Activated T-cell treated with anti-CD3 and anti-CD28 coated beads for 1 hour (primary cell): ENCODE measurements at places on chromosomes 5 and 9.

- DNase-seq = no peak
Observed at GRCh38 chr5:37005946-37006540, 129.5 kb downstream of the NIPBL start.

GRCh38 chr5:35902046-35902672 is 36.3 kb downstream of the CAPSL start:
- no peak for DNase-seq

- DNase-seq = no peak
Observed at GRCh38 chr5:66041627-66042026, 102.5 kb upstream of the SREK1 start.

- no peak for DNase-seq
Observed at GRCh38 chr5:30768056-30768690, 425.3 kb upstream of the CDH6 start.

GRCh38 chr5:138698713-138699112 is 54.5 kb upstream of the CTNNA1 start:
- DNase-seq = no peak

DNA sequence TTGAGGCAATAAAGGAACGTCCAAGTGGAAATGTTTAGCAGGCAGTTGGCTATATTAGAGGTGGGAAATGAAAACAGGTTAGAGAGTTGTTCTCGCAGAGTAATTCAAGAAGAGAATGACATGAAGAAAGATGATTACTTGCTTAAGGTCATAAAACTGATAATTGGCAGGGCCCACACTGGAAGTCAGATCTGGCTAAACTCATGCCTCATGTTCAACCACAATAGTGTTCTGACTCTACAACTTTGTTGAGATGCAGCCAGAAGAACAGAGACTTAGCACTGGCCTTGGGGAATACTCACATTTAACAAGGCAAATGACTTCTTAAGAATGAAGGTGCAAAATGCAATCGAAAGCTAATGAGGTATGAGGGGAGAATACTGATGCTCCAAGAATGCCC is 27.2 kb upstream of the TNFSF8 start:
- DNase-seq = no peak

GRCh38 chr5:116292321-116292720 is 207.5 kb downstream of the COMMD10 start:
- no peak for DNase-seq

GRCh38 chr9:111743275-111743674 is 51.5 kb downstream of the SHOC1 start:
- no peak for DNase-seq

DNA sequence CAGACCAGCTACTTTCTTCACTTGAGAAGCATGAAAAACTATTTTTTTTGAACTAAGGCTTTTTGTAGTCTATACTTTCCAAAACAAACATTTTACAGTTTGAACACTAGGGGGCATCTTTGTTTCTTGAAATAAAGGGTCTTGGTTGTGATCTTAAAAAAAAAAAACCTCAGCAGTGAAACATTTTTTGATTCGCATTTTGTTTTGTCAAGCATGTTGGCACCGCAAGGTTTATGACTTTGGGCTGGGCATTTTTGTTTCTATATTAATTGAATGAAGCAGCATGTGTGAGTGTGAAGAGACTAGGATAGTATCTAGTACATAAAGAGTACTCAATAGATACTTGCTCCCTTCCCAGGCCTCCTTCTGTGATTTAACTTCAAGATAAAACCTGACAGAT is 31.6 kb upstream of the ACOT12 start:
- no peak for DNase-seq

GRCh38 chr9:114264806-114265550 is 57.9 kb upstream of the ORM1 start:
- no peak for DNase-seq

DNA sequence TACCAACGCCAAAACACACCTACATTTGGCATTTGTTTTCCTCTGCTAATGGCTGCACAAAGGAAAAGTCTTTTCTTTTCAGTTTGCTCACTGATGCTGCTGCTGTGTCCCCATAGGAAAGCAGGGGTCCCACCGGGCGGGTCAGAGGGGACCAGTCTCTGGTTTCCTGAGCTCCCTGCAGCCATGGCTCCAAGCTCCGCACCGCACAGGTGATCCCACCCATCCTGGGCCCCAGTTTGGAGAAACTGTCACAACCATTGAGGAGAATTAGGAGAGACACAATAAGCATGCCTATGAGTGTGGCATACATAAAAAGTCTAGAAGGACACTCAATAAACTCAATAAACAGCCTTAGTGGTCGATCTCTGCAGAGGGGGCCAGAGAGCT is 19.9 kb downstream of the MED10 start:
- DNase-seq = no peak

GRCh38 chr9:8643464-8643863 is 843.9 kb upstream of the DMAC1 start:
- no peak for DNase-seq

DNA sequence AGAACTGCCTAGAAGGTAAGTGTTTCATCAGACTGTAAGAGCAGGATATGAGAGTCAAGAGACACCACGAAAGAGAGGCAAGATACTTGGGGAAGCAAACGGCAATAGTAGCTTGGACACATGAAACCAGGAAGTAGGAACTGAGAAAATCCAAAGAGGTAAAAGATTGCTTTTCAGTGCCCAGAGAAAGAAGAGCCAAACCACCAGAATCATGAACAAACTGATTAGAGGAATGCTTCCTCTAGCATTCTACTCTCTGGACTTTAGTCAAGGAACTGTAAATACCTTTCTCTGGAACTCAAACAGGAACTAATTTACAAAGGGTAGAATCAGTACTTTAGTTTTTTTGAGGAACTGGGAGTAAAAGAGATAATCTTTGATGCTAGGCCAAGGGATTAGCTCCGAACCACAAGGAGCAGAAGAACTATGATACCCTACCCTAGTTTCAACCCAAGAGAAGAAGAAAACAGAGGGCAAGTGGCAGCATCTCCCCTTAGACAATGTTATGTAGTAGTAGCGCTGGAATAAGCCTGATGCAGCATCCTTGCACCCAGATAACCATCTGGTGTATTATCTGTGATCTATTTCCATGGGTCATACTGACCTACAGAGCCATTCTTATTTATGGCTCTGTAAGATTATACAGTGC is 41.3 kb downstream of the EFCAB9 start:
- DNase-seq = no peak

DNA sequence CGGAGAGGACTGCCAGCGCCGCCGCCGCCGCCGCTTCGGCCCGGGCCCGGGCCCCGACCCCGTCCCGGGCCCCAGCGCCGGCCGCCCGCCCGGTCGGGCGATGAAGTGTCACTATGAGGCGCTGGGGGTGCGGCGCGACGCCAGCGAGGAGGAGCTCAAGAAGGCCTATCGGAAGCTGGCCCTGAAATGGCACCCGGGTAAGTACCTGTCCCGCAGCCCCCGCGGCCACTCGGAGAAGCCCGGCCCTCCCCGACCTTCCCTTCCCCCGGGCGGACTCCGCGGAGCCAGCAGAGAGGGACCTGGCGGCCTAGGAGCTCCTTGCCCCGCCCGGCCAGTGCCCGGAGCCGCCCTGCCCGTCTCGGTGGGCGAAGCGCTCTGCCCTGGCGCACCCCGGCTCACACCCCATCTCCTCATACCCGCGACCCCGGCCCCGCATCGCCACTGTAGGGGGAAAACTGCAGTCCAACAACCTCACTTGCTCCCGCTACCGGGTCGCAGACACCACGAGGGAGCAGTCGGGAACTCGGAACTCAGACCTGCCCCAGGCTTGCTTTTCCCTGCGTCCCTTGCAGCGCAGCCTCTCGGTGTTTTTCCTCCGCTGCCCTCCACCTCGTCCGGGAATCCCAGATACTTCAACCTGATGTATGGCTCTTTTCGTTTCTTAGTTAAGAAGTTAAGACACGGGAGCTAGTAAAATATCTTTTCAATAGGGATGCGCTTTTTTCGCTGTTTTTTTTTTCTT is 532 bp downstream of the DNAJC21 start:
- DNase-seq = peak; percentile 69

DNA sequence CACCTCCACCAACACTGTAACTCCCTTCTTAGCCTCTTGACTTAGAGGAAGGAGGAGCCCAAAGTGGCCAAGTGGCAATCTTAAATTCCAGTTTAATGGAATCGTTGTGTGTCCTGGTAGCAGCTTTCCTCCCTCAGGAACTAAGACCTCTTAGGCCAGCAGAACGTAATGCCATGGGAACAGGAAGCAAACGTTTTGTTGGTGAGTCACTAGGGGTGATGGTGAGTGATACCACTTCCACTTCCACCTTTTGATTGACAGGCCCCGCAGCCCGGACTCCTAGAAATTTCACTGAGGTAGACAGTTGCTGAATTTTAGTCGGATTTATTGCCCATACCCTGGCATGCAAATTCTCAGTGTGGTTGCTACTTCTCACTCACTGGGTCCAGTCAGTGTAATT is 94.2 kb upstream of the FBN2 start:
- DNase-seq = no peak

- DNase-seq = no peak
Observed at GRCh38 chr9:25206027-25206426, 472.2 kb downstream of the TUSC1 start.

DNA sequence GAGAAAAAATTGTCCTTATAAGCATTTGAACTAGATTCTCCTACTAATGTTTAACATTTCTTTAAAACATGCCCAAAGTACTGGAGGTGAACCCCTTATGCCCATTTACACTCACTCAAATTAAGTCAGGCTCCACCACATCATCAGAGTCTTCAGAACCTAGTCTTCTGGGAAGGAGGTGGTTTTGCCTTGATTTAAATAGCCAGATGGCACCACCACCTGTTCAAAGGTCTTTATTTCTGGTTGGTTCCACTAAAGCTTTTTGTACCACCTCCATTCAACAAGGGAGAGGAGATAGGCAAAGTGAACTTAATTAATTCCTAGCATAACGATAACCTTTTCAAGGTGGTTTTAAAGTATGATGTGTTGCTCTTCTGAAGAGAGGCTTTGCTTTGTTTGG is 189.5 kb downstream of the SLF1 start:
- DNase-seq = no peak

GRCh38 chr5:16932401-16932800 is 3.7 kb downstream of the MYO10 start:
- DNase-seq = no peak

DNA sequence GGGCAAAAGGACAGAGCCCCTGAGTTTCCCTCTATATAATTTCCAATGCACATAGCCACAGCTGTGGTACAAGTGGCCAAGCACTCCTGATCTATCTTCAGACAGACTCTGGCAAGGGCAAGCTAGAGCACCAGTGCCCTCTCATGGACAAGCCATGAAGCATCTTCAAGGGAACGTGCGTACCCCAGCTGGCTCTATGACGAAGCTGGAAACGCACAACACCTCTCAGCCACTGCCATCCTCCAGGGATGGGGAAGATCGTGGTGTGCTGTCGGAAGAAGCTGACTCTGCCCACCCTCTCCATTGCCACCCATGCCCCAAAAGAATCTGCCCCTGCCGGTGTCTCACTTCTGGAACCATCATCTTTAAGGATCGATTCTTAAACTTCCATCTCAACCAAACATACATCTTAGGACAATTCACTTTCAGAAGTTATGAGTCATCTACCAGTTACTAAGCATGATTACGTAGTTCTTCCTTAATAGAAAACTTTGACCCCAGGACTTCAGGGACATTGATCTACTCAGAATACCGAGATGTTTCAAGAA is 482.9 kb downstream of the AGTPBP1 start:
- no peak for DNase-seq

- DNase-seq = no peak
Observed at GRCh38 chr5:131224387-131225201, 39.3 kb upstream of the CDC42SE2 start.

GRCh38 chr5:176818391-176819098 is 8.2 kb downstream of the UNC5A start:
- DNase-seq = no peak

GRCh38 chr9:113219186-113219936 is 1.7 kb downstream of the FKBP15 start:
- DNase-seq = no peak

- no peak for DNase-seq
Observed at GRCh38 chr5:143599474-143599873, 196.0 kb upstream of the NR3C1 start.

- DNase-seq = no peak
Observed at GRCh38 chr5:97224112-97224750, 41.2 kb upstream of the RIOK2 start.

DNA sequence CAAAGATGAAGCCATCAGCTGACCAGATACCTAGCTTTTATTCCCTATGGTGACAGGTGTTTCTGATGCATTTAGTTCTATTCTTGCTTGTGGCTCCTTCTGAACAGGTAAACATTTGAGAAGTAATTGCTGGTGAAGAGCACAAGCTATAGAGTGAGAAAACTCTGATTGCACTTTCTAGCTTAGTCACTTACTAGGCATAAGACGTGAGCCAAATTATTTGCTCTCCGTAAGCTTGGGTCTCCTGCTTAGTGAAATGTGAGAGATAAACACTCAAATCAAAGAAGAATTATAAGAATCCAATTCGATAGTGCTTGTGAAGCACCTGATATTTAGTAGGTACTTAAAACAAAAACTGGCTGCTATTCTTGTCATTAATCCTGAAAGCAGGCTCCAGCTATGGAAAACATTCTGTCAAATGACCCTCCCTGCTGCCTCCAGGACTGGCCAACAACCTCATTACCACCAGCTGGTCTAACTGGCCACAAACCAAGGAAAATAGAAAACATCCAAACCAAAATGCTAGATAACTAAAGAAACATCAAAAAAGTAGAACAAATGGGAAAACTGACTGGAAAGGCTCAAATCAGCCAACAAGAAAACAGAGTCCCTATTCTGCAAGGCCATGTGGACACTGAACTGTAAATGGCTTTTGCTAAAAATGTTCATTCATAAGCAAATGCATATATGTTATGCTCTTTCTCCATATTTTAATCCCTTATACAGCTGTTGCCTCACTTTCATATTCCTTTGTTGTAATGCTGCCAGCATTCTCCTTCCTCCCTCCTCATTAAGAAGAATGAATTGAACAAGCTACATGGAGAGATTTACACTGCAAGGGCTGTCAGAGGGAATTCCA is 616.1 kb downstream of the DTWD2 start:
- no peak for DNase-seq

DNA sequence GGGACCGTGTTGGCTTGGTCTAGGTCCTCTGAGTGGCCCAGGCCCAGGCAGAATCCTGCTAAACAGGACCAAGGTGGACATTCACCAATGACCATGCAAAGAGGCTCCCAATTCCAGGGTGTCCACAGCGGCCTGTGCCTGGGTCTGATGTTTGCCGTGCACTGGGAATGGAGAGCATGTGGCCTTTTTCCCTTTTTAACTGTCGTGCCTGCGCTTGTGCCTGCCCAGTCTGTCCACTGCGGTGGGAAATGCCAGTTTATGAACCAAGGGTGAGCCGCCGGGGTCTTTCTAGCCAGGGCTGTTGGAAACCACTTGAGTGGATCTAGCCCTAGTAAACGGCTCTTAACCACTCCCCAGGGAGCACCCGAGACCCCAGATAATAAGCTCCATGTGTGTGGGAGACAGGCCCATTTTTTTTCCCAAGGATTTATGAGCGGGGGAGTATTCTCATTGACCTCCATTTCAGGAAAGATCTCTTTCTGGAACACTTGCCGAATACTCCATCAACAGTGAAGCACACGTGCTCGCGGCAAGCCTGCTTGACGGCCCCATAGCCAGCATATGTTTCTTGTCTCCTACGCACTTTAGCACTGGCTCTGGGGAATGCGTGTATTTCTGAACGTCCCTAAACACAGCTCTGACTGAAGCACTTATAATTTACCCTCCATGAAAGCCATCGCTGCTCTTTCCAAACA is 93.2 kb upstream of the PHYKPL start:
- DNase-seq = no peak
